Activated T-helper 17 cell treated with anti-CD3 and anti-CD28 coated beads, Interleukin-2, amount 50 U/mL, for 72 hours (primary cell): ENCODE measurements at places on chromosomes 2 and 18. TPM values are rescaled to one million over a fixed set of nuclear protein-coding genes. Genes with fewer than 3 reads are reported as not detected.

UGT1A4 gene
- not detected for total RNA-seq

ABCA12 gene
- not detected for total RNA-seq

AKAIN1 gene
- total RNA-seq: not detected

SPR gene
- total RNA-seq: 5.2 TPM

LOXHD1 gene
- not detected for total RNA-seq

RNU2-63P gene
- 46.5 TPM for total RNA-seq

HOXD9 gene
- total RNA-seq: not detected

SERPINB10 gene
- total RNA-seq: not detected

ASB18 gene
- not detected for total RNA-seq

DLX2 gene
- not detected for total RNA-seq
